IgD-negative memory B cell (primary cell): ENCODE measurements at places on chromosomes 4 and X. TPM values are rescaled to one million over a fixed set of nuclear protein-coding genes. Genes with fewer than 3 reads are reported as not detected.

TMLHE gene
- 11.9 TPM for polyA plus RNA-seq

RRAGB gene
- polyA plus RNA-seq: 16.0 TPM

ATP8A1 gene
- polyA plus RNA-seq: 15.0 TPM

CTAG2 gene
- polyA plus RNA-seq: not detected

FANCB gene
- polyA plus RNA-seq: 4.3 TPM

GRIA2 gene
- not detected for polyA plus RNA-seq

ACOT9 gene
- 18.2 TPM for polyA plus RNA-seq

PAGE1 gene
- polyA plus RNA-seq: not detected

CSAG3 gene
- polyA plus RNA-seq: not detected

HHIP gene
- not detected for polyA plus RNA-seq

ADH1B gene
- polyA plus RNA-seq: not detected

ADRA2C gene
- polyA plus RNA-seq: not detected

MAGEA9B gene
- polyA plus RNA-seq: 0.46 TPM

ERVMER34-1 gene
- polyA plus RNA-seq: not detected

CDX4 gene
- not detected for polyA plus RNA-seq

TKTL2 gene
- polyA plus RNA-seq: not detected

TLR3 gene
- not detected for polyA plus RNA-seq

F11 gene
- polyA plus RNA-seq: not detected

NOX1 gene
- polyA plus RNA-seq: not detected

SLITRK4 gene
- polyA plus RNA-seq: not detected

RASGEF1B gene
- 17.5 TPM for polyA plus RNA-seq

TEX13C gene
- not detected for polyA plus RNA-seq

MAP7D2 gene
- 0.23 TPM for polyA plus RNA-seq

SSX3 gene
- polyA plus RNA-seq: not detected

LNX1 gene
- 0.53 TPM for polyA plus RNA-seq

SMR3B gene
- not detected for polyA plus RNA-seq

CDKL5 gene
- polyA plus RNA-seq: 0.89 TPM

RAB33A gene
- polyA plus RNA-seq: 11.3 TPM

PRKG2 gene
- polyA plus RNA-seq: 0.99 TPM

PAGE4 gene
- not detected for polyA plus RNA-seq

GAGE12G gene
- polyA plus RNA-seq: not detected

RAB40A gene
- not detected for polyA plus RNA-seq

AREG gene
- polyA plus RNA-seq: 3.9 TPM
